RPMI7951 (cell line): ENCODE measurements at places on chromosomes 1 and 21.

GRCh38 chr1:188489336-188490112, 1660.8 kb downstream of the PLA2G4A start:
- peak; percentile 18 for DNase-seq

- DNase-seq: no peak
Observed at GRCh38 chr1:114339379-114339778, 171.6 kb downstream of the TRIM33 start.

DNA sequence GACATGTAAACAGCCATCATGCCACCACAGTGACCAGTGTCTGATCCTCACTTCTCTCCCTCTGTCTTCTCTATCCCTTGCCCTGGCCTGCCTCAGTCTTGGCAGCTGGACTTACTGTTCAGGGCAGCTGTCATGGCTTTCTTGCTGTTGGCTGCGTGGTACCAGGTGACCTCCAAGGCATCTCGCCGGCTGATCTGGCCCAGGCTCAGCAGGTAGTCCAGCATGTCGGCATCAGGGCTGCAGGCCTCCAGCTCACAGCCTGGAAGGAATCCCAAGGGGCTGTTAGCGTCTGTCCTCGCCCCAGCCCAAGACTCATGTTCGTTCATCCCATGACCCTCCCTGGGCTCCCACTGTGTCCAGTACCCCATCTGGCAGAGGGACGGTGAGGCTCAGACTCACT, 3.6 kb downstream of the FAM151A start:
- DNase-seq: no peak

DNA sequence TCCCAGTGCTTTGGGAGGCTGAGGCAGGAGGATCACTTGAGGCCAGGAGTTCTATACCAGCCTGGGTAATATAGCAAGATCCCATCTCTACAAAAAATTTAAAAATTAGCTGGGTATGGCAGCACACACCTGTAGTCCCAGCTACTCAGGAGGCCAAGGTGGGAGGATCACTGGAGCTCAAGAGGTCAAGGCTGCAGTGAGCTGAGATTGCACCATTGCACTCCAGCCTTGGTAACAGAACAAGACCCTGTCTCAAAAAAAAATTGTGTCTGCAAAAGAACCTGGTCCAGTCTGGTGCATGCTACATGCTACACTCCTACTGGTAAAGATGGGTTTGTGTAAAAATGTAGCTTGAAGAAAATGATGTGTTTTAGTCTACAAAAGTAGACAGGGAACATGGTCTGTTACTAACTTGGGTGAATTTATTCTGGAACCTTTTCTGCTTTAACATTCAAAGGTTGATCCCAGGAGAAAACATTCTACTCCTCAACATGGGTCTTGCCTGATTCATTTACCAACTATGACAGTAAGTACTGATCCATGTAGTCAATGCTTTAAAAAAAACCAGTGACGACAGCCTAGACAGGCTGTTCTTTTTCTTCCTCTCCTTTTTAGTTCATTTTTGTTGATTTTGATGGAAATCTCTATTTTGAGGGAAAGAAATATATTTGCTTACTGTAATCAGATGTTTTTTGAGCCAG, 32.7 kb upstream of the ENAH start:
- DNase-seq: no peak

- DNase-seq: no peak
Observed at GRCh38 chr1:116167625-116168276, 56.6 kb downstream of the MAB21L3 start.

DNA sequence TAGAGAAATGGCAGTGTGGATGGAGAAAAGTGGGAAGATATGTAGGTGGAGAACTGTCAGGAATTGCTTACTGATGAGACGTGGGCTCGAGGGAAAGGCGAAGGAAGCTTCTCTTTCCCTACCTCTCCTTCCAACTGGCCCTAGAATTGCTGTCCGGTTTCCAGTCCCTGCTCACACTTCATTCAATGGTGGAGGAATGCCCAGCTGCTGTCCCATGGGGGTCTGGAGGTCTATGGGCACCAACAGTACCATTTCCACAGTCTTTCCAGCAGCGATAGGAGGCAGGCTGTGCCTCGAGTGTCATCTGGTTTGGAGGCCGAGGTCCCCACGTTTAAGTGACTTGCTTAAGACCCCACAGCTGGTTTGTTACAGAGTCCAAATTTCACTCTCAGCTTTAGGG, 31.5 kb upstream of the CD1D start:
- DNase-seq: no peak

DNA sequence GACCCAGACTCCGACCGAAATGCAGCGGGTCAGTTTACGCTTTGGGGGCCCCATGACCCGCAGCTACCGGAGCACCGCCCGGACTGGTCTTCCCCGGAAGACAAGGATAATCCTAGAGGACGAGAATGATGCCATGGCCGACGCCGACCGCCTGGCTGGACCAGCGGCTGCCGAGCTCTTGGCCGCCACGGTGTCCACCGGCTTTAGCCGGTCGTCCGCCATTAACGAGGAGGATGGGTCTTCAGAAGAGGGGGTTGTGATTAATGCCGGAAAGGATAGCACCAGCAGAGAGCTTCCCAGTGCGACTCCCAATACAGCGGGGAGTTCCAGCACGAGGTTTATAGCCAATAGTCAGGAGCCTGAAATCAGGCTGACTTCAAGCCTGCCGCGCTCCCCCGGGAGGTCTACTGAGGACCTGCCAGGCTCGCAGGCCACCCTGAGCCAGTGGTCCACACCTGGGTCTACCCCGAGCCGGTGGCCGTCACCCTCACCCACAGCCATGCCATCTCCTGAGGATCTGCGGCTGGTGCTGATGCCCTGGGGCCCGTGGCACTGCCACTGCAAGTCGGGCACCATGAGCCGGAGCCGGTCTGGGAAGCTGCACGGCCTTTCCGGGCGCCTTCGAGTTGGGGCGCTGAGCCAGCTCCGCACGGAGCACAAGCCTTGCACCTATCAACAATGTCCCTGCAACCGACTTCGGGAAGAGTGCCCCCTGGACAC, 534 bp downstream of the C1orf56 start:
- DNase-seq: peak; percentile 65

GRCh38 chr1:206916000-206916709, 5.6 kb downstream of the FCMR start:
- no peak for DNase-seq

- no peak for DNase-seq
Observed at GRCh38 chr1:188314557-188315137, 1485.9 kb downstream of the PLA2G4A start.

DNA sequence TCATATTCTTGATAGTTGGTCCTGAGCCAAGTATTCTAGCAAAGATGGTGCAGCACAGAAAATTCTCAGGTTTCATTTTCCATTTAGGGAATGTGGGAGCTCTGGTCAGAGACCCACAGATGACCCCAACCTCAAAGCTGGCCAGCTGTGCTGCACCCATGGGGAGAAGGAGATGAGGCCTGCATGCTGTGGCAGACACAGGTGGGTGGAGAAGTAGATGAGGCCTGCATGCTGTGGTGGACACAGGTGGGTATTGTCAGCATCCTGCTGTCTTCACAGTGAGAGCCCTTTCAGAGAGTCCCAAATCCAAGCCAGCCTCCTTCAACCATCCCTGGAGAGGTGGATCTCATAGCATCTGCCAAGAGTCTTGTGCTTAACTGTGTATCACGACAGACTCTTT, 77.7 kb downstream of the DSCAM start:
- DNase-seq: no peak

DNA sequence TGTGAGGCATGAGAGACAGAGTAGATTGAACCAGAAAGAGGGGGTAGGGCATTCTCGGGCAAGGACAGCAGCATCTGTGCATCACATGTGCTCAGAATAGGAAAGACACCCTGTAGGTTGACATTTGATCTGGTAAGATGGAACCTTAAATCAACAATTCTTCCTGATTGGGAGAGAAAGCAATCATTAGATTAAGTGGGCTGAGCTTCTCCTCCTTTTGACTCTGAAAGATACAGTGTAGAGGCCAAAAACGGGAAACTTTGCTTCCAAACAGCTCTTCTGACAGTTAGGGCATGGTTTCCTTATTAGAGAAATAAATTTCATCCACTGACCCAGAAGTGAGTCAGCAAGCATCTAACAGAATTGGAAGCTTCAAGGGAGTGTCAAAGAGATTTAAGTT, 9.7 kb downstream of the KIF14 start:
- DNase-seq: peak; percentile 53

DNA sequence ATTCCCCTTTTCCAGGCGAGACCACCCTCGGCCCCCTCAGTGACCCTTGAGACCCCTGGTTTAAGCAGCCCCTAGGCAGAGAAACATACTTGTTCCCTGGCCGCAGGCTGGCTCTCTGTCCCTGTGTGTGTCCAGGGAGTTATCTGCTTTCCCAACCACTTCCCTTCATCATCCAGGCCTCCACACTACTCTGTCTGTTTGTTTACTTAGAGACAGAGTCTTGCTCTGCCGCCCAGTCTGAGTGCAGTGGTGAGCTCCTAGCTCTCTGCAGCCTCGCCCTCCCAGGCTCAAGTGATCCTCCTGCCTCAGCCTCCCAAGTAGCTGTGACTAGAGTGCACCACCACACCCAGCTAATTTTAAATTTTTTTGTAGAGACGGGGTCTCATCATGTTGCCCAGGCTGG, 5.8 kb upstream of the VWA1 start:
- no peak for DNase-seq

DNA sequence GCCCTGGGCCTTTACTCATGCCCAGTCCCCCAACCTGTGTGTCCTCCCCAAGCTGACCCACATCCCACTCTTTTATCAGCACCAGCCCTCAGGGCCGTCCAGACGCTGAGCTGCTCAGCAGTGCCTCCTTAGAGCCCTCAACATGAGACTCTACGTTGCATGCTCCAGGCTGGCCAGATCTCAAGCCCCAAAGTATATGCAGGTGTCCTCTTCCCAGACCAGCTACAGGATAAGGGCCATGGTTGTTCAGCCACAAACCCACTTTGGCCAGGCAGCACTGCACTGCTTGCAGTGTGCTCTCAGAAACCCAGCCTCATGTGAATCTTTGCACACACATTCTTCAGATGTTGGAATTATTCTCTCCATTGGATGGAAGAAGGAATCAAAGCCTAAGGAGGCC, 6.0 kb downstream of the CITED4 start:
- DNase-seq: no peak

GRCh38 chr1:207654320-207654719, 9.4 kb downstream of the CR1L start:
- DNase-seq: no peak

- DNase-seq: no peak
Observed at GRCh38 chr1:16621300-16621658, 7.9 kb upstream of the NBPF1 start.

GRCh38 chr1:233315718-233316301, 11.7 kb upstream of the MAP3K21 start:
- DNase-seq: no peak

GRCh38 chr1:180539136-180539535, 19.6 kb upstream of the OVAAL start:
- DNase-seq: no peak

- DNase-seq: no peak
Observed at GRCh38 chr1:234918181-234918841, 210.3 kb downstream of the TOMM20 start.

DNA sequence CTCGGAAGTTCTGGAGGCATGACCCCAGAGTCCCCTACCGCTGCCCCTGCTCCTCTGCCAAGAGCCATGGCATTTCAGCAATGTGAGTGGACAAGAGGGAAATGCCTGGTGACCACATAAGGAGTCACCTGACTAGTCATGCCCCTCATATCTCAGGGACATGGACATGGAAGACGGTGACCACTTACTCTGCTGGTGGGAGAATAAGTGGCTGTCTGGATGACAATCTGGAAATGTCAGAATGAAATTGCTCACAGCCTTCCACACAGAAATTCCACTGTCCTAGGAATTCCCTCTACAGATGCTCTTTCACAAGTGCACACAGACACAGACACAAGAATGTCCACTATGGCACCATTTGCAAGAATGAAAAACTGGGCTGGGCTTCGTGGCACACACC, 24.3 kb upstream of the PLEKHG5 start:
- DNase-seq: peak; percentile 32

GRCh38 chr1:178581351-178582303, 68.7 kb downstream of the TEX35 start:
- no peak for DNase-seq

- DNase-seq: no peak
Observed at GRCh38 chr1:20726932-20727745, 5.4 kb downstream of the SH2D5 start.

DNA sequence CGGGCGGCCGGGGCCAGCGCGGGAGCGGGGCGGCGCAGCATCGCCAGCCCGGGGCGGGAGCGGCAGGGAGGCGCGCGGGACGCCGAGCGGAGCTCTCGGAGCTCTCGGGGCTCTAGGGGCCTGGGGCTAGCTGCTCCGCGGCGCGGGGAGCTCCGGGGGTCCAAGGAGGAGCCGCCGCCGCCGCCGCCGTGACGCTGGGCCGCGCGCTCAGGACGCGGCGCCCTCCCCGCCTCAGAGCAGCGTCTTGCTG, 147 bp downstream of the CLSTN1 start:
- no peak for DNase-seq

DNA sequence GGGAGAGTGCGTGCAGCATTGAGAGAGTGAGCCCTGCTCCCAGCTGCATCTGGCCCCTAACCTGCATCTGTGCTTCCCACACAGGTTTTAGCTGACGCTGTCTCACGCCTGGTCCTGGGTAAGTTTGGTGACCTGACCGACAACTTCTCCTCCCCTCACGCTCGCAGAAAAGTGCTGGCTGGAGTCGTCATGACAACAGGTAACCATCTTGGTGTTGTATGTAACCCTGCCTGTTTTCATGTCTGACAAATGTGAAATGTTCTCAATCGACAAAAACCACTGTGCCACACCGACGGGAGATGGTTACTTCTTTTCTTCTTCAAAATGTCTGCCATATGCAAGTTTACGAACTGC, 105.8 kb downstream of the ADARB1 start:
- no peak for DNase-seq

DNA sequence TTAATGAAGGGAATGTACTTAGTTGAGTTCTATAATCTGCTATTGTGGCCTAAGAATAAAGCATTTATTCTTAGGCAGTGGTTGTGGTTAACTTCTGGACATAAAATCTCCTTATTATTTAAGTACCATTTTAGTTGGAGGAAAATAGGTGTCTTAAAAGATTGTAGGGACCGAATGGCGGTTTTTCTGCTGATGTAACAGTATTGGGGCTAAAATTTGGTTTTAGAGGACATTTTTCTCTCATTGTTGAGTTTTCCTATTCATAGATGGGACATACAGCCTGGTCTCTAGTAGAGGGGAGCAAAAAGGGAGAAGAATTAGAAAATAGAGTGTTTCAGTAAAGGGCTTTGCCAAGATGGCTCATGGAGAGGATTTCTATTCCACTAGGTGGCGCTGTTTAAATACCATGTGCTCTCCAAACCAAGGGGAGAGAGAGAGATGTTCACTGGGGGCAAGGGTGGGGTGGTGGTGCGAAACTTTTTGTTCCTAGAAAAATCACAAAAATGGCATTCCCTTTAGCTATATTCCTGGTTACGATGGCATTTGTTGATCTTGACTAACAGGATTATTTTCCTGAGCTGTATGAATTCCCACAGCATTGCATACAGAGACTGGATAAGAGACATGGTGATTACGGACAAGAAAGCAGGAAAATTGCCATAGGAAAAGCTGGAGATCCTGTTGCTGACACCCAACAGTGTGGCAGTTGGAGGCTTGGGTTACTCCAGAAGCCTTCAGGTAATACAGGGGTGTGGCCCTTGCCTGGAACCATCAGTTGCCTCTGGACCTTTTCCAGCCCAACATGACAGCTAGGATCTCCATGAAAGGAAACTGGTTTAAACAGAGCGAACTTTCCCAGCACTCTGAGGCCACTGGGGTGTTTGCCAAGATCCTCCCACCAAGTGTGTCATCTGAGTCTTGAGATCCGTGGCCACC, 18.2 kb upstream of the FCGR2A start:
- peak; percentile 75 for DNase-seq

- DNase-seq: no peak
Observed at GRCh38 chr1:47402591-47402990, 13.5 kb upstream of the FOXE3 start.
